ENCODE measurements at places on chromosomes 1 and 21.

GRCh38 chr1:174643206-174643605, 195.4 kb downstream of the GPR52 start:
- no peak for DNase-seq

DNA sequence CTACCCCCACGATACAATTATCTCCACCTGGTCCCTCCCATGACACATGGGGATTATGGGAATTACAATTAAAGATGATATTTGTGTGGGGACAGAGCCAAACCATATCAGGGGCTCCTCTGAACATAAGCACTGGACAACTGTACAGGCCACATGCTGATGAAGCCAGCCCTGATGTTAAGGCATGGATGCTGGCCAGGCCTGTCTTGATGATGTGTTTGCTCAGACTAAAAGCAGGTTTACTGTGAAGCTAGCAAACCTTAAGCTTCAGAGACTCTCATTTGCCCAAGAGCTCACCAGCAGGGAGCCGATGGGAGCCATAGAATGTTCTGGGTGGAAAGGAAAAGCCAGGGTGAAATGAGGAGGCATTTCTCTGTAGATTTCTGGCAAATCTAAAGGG, 135.3 kb upstream of the KCNK1 start:
- no peak for DNase-seq

- DNase-seq, result no peak
Observed at GRCh38 chr1:246261639-246262038, 245.4 kb downstream of the SMYD3 start.

GRCh38 chr21:16194095-16194787, 464.5 kb downstream of the USP25 start:
- peak; percentile 81 for DNase-seq

GRCh38 chr1:119420638-119421037, 5.7 kb downstream of the HSD3B2 start:
- no peak for DNase-seq

DNA sequence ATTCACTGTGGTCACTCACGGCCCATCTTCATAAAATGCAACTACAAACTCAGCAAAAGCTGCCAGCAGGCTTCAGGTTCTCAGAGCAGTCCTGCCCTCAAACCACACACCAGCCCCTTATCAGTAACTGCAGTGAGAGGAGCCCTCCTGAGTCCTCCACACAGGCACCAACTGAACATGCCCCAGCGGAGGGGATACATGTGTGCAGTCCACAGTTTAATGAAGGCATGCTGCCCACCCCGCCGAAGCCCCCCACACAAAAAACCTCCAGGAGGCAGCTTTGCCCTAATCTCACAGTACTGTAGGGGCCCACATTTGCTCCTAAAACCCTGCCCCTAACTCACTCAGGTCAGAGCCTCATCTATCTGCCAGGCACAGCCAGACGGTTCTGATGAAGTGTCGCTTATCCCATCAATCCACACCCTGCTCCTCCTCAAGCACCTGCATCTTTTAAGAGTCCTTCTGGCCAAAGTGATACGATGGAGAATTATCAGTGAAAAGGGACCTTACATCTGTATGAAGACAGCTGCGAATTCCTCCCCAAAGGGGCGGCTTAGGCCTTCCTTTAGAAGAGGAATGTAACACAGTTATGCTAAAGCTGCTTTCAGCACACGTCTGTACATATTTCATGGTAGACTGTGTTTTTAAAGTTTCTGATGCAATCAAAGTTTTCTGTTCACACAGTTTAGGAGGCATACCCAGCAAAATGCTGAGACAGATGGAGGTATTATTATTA, 3.5 kb downstream of the ABCB10 start:
- DNase-seq, result peak; percentile 67

- no peak for DNase-seq
Observed at GRCh38 chr1:150560576-150561253, 11.5 kb downstream of the ADAMTSL4 start.

- DNase-seq, result no peak
Observed at GRCh38 chr1:94653454-94653853, 111.9 kb upstream of the F3 start.

- no peak for DNase-seq
Observed at GRCh38 chr21:36038701-36039497, 21.4 kb downstream of the SETD4 start.

GRCh38 chr1:87329051-87329525, 408 bp downstream of the LMO4 start:
- DNase-seq, result peak; percentile 37

DNA sequence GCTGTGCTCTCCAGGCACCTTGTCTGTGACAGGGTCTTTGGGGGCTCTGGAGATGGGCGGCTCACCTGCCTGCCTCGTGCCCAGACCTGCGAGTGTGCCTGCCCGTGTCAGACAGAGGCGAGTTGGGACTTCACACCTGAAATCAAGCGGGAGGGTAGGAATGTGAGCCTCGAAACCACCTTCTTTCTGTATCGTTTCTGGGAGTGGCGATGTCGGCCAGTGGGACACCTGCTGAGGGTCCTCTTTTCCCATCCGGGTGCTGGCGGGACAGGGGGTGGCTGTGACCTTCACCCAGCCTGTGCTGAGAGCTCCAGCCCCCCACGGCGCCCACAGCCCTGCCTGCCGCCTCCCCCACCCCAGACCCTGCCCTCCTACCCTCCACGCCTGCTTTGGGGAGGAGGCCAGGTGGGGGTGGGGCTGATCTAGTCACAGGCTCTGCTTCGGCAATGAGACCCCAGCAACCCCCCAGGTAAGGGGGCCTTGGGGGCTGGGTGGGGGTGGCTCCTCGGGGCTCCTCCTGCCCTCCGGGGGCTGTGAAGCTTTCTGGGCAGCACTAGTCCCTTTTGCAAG, 15.6 kb upstream of the FAAP20 start:
- DNase-seq, result no peak

DNA sequence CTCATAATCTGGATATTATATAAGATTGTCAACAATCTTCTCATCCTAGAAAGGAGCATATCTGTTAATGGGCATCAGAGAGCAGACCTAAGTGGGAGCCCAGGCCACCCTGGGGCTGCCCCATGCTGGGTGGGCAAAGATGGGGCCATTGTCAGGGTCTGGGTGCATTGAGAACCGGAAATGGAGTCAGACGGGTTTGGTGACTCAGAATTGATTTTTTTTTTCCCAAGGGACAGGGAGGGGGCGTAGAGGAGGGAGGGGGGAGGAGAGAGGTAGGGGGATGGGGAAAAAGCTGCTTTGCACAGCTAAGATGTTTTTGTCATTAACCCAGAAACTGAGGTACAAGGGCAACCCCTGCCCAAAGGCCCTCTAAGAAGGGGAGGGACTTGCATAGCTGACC, 1.3 kb downstream of the ATXN7L2 start:
- DNase-seq, result peak; percentile 30

GRCh38 chr1:15201849-15202551, 45.0 kb upstream of the FHAD1 start:
- DNase-seq, result no peak

- no peak for DNase-seq
Observed at GRCh38 chr1:111793923-111794322, 38.2 kb downstream of the DDX20 start.

GRCh38 chr1:23019863-23020625, 776 bp downstream of the KDM1A start:
- no peak for DNase-seq

DNA sequence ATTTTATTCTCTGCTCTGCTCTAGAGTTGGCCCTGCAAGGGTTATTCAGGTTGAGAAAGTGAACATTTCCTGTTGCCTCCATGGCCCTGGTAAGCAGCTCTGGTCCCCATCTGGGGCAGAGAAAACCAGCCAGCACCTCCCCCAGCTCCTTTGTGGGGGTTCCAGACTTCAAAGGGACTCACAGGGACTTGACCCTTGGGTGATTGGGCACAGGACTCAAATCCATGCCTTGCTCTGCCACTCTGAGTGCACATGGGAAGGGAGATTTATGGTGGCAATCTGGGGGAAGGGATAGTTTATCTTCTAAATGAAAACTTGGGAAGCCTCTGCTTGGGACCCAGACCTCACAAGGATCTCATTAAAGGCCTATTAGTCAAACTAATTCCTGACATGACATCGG, 212.8 kb downstream of the FOXD2 start:
- DNase-seq, result no peak

GRCh38 chr1:234887016-234887900, 241.4 kb downstream of the TOMM20 start:
- peak; percentile 53 for DNase-seq

- peak; percentile 33 for DNase-seq
Observed at GRCh38 chr1:95116580-95117206, 462 bp upstream of the TLCD4 start.

- no peak for DNase-seq
Observed at GRCh38 chr1:117032681-117033539, 27.2 kb upstream of the TTF2 start.

DNA sequence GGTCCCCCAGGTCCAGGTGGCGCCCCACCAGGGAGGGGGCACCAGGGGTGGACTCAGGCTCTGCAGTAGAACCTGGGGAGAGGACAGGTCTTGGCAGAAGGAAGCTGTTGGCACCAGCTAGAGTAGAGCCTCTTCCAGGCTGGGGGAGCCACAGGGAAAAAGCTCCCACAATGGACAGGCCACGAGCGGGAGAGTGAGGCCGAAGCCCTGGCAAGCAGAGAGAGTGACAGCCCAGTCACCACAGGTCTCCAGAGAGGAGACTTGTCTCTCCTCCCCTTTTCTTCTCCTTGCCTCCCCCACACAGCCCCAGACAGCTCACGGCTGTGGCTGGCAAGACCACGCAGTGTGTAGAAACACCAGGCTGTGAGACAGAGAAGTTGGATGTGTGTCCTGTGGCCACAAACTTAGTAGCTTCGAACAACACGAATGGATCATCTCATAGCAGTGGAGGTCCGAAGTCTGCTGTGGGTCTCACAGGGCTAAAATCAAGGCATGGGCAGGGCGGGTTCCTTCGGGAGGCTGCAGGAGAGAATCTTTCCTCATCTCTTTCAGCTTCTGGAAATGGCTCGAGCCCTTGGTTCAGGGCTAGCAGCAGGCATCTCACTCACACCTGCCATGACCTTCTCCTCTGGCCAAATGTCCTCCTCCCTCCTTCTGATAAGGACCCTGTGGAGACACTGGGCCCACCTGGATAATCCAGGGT, 3.3 kb downstream of the KRTAP12-4 start:
- DNase-seq, result no peak

DNA sequence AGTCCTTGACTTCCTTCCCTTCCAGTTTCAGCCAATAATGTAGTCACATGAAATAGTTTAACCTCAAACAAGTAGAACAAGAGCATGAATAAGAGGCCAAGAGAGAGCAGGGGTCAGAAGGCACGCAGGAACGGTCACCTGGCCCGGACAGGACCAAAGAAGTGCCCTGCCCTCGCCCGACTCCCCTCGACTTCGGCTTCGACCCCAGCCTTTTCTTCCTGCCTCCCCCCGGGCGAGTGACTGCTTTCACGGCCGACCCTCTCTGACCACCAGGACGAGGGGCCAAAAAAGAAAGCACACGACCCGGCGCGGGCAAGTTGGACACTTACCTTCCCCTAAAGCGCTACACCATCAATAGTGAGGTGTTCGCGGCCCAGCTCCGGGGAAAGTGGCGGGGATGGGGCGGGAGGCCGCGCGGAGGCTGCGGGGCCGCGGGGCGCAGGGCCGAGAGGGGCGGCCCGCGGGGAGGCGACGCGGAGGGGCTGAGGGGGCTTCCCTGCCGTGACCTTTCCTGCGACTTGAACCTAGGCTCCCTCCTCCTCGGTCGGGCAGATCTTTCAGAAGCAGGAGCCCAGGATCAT, 519 bp downstream of the RERE start:
- no peak for DNase-seq

DNA sequence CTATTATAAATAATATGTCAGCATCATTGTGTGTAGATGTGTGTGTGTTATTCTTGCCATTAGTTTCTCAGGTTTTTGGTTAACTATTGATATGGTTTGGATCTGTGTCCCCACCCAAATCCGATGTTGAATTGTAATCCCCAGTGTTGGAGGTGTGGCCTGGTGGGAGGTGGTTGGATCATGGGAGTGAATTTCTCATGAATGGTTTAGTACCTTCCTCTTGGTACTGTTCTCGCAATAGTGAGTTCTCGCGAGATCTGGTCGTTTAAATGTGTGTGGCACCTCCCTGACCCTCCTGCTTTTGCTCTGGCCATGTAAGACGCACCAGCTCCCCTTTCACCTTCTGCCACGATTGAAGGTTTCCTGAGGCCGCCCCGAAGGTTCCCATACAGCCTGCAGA, 9.6 kb upstream of the POFUT2 start:
- no peak for DNase-seq

DNA sequence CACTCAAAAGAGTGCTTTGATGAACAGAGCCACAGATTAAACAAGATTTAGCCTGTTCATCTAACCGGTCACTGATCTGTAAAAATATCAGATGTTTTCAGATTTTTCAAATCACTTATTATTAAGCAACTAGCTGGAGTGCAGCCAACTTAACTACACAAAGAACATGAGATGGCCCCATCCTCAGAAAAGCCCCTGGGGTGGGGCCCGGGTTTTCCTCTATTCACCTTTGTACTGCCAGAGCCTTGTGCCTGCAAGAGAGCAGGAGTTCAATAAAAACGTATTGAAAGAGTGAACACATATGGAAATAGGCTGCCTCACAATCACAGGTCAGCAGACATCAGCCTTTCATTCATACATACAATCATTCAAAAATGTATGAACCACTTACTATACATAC, 516.1 kb downstream of the OMA1 start:
- DNase-seq, result no peak

DNA sequence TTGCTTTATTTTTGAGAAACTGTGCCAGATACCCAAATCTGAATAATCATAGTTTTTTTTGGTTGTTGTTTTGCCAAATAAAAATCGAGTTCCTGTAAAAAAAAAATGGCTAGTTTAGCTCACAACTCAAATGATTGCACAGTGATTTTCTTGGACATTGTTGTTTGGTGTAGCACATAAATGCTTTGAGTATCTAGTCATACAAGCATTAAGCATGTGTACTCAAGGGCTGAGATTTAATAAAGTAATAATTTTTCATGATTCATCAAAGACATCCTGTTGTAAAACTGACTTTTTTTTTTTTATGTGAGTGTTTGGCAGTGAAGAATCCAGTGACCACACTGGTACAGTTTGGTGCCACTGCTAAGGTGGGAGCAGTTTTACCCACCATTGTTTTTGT, 18.8 kb downstream of the ITSN1 start:
- no peak for DNase-seq

DNA sequence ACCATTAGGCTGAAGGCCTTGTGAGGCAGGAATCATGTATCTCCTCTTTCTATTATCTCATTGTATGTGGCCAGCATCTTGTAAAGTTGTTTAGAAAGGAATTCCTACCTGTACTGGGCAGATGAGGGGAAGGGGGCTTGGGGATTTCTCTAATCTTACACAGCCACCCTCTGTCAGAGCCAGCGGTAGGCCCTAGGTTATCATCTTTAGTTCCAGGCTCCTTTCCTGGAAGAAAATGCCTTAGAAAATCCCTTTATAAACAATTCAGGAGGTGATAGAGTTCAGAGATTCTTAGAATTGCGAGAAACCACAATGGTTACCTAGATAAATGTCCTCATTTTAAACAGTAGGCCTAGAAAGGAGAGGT, 35.2 kb downstream of the DPT start:
- DNase-seq, result peak; percentile 39

GRCh38 chr21:42062236-42063022, 8.7 kb upstream of the UMODL1 start:
- no peak for DNase-seq
